ENCODE measurements at places on chromosomes 1 and 21. TPM values are rescaled to one million over a fixed set of nuclear protein-coding genes. Genes with fewer than 3 reads are reported as not detected.

- DNase-seq = no peak
Observed at GRCh38 chr1:201358596-201358995, 18.9 kb downstream of the TNNT2 start.

DNA sequence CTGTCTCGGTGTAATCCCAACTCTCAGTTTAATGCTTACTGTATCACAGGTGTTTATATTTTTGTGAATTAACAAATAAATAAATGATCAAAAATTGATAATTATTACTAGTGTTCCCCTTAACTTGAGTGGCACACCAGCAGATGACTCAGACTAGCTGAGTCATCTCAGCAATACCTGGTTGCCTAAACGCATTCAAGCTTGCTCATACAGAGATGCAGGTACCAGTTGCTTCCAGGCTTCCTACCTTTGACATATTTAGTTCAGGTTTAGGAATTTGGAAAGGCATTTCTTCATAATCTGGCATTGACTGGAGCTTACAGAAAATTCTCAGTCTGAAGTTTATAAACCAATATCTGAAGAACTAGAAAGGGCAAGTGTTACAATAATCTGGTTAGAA, 78.9 kb upstream of the LMO4 start:
- no peak for DNase-seq

DNA sequence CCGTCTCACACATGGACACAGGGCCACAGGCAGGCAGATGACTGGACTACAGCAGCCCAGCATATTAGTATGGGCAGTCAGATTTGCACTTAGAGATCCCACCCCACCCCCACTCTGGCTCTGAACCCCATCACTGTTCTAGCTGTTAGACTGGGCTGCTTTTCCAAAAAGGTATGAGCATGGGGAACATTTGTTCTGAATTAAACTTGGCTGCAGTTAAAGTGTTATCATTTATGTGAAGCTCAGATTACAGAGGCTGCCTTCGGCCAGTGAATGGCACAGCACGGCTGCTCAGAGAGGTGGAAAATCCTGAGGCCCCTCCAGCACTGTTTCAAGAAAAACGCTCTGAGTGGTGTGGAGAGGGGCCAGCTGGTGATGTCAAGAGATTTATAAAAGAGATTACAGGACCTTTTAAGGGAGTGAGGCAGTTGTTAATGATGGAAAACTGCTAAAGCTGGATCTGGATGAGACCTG, 6.9 kb upstream of the NOS1AP start:
- no peak for DNase-seq

GRCh38 chr1:188514917-188515316, 1686.2 kb downstream of the PLA2G4A start:
- DNase-seq = no peak

GRCh38 chr1:98839840-98840239, 164.8 kb downstream of the PLPPR5 start:
- no peak for DNase-seq

GRCh38 chr1:174652569-174653280, 205.0 kb downstream of the GPR52 start:
- no peak for DNase-seq

GRCh38 chr1:42379794-42380585, 602 bp upstream of the RIMKLA start:
- DNase-seq = no peak

- DNase-seq = no peak
Observed at GRCh38 chr1:236451796-236452373, 57.8 kb downstream of the EDARADD start.

GRCh38 chr1:22376976-22377375, 74.7 kb upstream of the ZBTB40 start:
- no peak for DNase-seq

GRCh38 chr1:240194120-240194519, 102.4 kb downstream of the FMN2 start:
- DNase-seq = no peak

DNA sequence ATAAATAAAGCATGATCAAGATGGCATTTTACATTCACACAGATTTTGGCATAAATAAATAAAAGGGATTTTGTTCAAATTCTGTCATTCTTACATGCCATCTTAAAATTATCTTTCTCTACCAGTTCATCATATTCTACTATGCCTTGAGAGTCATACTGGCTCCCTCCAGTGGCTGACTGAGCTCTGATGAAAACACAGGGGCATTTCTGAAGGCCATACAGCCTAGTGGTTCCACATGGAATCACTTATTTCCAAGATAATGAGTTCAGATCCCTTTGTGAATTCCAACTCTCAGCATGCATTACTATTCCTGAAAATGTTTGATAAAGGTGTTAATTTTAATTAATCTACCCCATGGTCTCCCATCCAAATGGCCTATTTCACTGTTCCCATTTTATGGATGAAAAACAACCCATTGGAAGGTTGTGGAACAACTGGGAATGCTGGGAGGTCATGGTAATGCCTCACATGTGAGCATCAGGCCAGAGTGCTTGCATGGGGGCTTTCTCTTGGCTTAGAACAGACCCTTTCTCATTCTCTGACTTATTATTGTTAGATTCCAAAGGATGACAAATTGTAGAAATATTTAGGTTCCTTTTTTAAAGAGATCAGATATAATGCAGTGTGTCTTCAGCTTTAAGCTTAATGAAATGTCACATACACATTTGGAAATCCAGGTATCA, 622.4 kb upstream of the PKN2 start:
- DNase-seq = no peak

GRCh38 chr1:245717611-245718010, 562.8 kb downstream of the KIF26B start:
- DNase-seq = no peak

- DNase-seq = no peak
Observed at GRCh38 chr1:205961405-205961804, 18.1 kb upstream of the SLC26A9 start.

- DNase-seq = peak; percentile 22
Observed at GRCh38 chr1:206912445-206913095, 9.2 kb downstream of the FCMR start.

OR2L2 gene
- 0.21 TPM for total RNA-seq

MTOR gene
- 47.3 TPM for total RNA-seq

S100A7 gene
- total RNA-seq = not detected

CD164L2 gene
- total RNA-seq = not detected

CLCA4 gene
- total RNA-seq = not detected

SPATA46 gene
- not detected for total RNA-seq

BCAN gene
- not detected for total RNA-seq

LCE3E gene
- total RNA-seq = not detected

CD1E gene
- 0.42 TPM for total RNA-seq

All from T-helper 17 cell (primary cell).